ENCODE measurements at places on chromosomes 12 and 14.

GRCh38 chr12:7695566-7696197 is at the start of gene GDF3:
Gene GDF3, minus strand, starts transcription at chr12:7695775. Its CDS starts 47 bp downstream, at chr12:7695728.
- no peak for DNase-seq

GRCh38 chr14:97366400-97366799 is 569.2 kb downstream of the VRK1 start:
- DNase-seq, result no peak

- no peak for DNase-seq
Observed at GRCh38 chr14:24052656-24053547, 1.1 kb downstream of the CARMIL3 start.

DNA sequence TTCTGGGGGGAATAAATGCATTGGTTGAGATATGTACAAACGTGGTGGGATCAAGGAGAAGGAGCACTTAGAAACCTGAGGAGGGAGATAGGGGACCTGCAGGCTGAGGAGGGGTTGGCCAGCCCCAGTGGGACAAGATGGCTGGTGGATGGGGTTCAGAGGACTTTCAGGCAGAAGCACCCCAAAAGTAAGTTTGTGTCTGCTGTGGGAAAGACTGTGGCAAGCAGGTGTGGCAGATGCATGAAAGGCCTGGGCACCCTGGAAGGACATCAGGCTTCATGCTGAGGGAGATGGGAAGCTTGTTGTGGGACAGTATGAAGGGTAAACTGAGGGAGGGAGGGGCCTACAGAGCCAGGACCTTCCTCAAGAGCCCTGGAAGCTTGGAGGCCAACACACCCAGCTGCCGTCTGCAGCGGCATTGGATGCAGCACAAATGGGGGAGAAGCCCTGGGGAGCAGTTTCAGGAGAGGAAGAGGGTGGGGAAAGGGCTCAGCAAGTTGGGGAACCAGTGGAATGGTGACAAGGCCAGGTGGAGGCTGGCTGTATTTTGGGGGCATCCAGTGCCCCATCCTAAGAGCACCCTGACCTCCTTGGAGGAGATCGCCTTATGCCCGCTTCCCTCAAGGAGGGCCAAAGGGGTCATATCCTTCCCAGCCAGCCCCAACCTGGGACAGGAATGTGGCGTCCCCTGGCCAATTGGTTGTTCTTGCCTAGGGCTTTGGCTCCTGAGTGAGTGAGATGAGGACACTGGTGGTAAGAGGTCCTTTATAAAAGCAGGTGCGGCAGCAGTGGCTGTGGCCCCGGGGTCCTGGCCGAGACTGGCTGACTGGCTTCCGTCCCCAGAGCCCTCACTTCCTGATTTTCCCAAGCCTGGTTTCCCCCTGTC is 20.7 kb downstream of the NFKBIA start:
- no peak for DNase-seq

GRCh38 chr12:116319898-116320621 is 42.6 kb upstream of the MED13L start:
- DNase-seq, result peak; percentile 32

DNA sequence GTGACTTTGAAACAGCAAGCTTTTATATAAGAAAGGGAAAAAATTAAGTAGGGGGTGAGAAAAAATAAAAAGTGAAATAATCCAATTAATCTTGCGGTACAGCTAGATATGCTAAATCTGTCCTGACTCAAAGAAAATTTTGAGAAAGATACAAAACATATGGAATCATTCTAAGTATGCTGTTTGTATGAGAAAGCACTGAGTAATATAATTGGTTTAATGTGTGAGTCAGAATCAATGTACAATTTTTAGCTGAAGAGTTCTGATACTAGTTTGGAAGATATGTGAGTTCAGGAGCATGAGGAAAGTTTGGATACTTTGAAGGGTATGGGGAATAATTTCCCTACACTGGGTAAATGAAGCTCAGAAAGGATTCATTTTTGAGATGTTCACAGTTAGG is 190.9 kb upstream of the RASSF8 start:
- no peak for DNase-seq

DNA sequence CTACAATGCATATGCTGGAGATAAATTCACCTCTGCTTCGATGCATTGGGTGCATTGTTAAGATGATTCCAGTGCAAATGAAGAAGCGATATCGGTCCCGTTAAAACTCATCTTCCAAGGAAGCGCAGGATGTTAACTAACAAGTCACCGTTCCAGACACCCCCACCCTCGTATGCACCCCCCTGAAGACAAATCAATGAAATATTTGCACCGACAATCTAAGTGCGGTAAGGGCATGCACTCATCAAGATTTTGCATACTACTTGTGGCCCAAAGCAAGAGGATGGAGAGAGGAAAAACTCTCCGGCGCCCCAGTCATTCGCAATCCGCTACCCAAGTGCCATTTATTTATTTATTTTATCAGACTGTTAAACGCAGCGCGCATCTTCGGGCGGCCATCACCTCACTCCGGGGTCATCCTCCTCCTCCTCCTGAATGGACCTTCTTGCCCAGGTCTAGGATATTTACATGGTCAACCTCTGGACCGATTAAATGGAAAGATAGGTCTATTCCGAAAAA is 1.2 kb downstream of the NOVA1 start:
- no peak for DNase-seq

- no peak for DNase-seq
Observed at GRCh38 chr14:95759941-95760340, 46.0 kb upstream of the TCL1A start.

DNA sequence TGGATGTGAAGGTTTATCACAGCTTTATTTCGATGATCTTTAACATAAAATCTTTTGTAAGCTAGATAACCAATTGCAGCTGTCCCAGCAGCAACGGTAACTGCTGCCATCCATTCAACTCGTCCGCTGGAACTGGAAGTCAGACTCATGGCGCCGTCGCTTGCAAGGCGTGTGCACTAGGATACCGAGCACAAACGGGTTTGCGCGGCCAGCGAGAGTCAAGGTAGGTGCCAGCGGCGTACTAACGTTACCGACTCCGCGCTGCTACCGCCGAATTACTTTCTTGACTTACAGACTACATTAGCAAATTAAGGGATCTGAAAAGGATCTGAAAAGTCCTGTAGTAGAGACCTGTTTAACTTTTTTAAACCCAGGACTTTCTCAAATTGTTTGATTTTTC is 47.4 kb upstream of the PRICKLE1 start:
- no peak for DNase-seq

GRCh38 chr14:91536327-91536726 is 26.2 kb upstream of the PPP4R3A start:
- DNase-seq, result no peak

DNA sequence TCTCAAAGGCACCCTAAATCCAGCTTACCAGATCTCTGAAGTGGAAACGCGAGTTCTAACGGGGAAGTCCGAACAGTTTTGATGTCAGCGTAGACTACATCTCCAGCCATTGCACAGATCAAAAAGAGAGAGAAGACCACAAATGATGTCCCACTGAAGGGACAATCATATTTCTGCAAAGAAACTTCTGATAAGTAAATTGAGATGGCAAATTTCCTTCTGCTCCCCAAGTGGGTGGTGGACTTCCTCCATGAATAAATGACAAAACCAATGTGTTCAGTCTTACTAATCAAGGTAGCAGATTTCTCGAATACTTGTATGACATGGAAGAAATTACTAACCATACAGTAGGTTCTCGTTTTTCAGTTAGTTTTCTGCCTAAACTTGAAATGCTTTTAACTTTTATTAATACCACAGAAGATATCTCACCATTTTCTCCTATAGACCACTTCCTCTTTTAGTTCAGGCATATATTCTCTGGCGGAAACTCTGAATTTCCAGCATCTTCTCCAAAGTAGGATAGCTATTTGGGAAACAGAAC is at the start of gene CLECL1:
TSS of gene CLECL1 (minus strand) at position 177 of the 541 bp plus-strand sequence.
- DNase-seq, result no peak

GRCh38 chr14:89417465-89418225 is 612 bp upstream of the FOXN3 start:
- peak; percentile 71 for DNase-seq

GRCh38 chr14:54919330-54919729 is 16.7 kb upstream of the GCH1 start:
- DNase-seq, result no peak

- no peak for DNase-seq
Observed at GRCh38 chr14:99720941-99721791, 37.1 kb downstream of the CYP46A1 start.

DNA sequence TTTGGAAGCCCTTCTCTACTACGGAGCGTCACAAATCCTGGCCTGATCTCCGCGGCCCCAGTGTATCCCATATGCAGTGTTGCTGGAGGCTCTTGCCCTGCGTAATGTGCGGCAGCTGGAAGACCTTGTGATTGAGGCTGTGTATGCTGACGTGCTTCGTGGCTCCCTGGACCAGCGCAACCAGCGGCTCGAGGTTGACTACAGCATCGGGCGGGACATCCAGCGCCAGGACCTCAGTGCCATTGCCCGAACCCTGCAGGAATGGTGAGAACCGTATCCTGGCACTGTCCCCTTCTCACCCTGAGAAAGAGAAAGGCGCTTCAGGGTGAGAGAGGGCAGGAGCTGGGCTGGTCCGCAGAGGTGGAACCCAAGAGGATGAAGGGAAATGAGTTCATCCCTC is 5.3 kb downstream of the COPS7A start:
- DNase-seq, result no peak

DNA sequence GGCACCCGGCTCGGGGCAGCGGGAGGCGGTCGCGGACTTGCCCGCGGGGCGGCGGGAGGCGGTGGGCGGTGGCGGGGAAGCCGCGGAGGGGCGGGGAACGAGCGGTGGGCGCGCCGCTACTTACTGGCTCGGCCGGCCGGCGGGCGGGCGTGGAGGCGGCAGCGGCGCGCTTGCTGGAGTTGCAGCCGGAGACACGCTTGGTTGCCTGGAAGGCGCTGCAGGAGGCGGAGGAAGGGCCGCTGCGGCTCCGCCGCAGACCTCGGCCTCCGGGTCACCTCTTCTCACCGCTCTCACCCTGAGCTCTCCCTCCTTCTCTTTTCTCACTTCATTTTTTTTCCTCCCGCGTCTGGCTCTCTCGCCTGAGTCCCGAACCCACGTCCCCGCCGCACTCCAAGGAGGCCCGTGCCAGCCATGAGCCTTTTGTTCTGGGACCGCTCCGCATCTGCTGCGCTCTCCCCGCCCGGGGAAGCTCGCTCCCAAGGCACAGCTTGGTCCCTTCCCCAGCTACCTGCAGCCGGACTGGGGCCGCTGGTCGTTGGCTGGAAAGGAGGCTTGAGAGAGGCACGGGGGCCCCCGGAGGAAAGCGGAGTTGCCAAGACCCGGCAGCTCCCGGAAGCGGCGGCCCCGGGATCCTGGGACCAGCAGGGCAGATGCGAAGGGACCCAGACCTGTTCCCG is 592 bp upstream of the KCNK10 start:
- DNase-seq, result no peak

Data from activated CD4-positive, alpha-beta T cell treated with anti-CD3 and anti-CD28 coated beads, Interleukin-2, amount 10 ng/mL, durations not matched to agents 7 days and 5 days (primary cell).